NB4 (cell line): ENCODE measurements at places on chromosomes 12 and 14.
A peak's percentile ranks its signal among the peaks of the same experiment; 100 is the strongest.

DNA sequence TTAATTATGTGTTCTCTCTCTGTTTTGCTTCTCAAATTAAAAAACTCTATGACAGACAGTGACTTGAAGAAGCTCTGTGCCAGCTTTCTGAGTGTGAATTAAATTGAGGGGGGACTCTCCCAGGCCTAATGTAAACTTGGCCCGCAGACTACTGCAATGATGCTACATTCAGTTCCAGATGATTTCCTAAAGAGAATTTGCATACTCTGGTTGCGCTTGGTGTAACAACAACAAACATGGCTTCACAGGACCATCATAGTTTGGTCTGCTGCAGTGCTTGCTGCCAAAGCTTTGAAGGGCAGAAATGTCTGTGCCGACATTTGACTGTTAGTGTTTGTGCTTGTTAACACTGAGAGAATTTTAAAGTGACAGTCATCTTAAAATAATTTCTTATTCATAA is 25.0 kb downstream of the CFAP54 start:
- no peak for DNase-seq

- DNase-seq, result peak; percentile 38
Observed at GRCh38 chr12:45547822-45548221, 181.7 kb upstream of the ARID2 start.

DNA sequence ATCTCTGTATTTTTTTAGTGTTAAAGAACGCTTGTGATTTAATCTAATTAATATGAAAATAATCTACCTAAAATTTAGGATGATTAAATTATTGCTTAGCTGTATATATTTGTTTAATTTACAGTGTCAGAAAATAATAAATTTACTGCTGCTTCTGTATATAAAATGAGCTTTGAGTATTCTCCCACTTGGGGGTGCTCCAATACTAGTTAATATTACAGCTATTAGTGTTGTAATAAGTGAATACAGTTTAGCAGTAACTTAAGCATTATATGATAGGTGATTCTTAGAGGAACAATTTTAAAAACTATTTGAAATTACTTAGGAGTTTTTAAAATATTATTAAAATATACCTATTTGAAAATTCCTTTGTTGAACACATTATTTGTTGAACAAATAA is 62.2 kb downstream of the PAPOLA start:
- no peak for DNase-seq

GRCh38 chr12:25585021-25585523 is 32.0 kb upstream of the LMNTD1 start:
- DNase-seq, result no peak

GRCh38 chr12:52213564-52214420 is 19.3 kb upstream of the KRT7 start:
- peak; percentile 83 for DNase-seq

GRCh38 chr12:61566183-61566582 is 694.0 kb upstream of the USP15 start:
- no peak for DNase-seq

- DNase-seq, result no peak
Observed at GRCh38 chr14:101118746-101119591, 215.4 kb upstream of the RTL1 start.

GRCh38 chr12:15858353-15858752 is 23.8 kb upstream of the STRAP start:
- peak; percentile 19 for DNase-seq
